Activated CD8-positive, alpha-beta memory T cell treated with anti-CD3 and anti-CD28 coated beads for 1 hour (primary cell): ENCODE measurements at places on chromosomes 6 and 20.

- DNase-seq: no peak
Measured at GRCh38 chr6:27863962-27864905, 48.0 kb downstream of the OR2B2 start.

DNA sequence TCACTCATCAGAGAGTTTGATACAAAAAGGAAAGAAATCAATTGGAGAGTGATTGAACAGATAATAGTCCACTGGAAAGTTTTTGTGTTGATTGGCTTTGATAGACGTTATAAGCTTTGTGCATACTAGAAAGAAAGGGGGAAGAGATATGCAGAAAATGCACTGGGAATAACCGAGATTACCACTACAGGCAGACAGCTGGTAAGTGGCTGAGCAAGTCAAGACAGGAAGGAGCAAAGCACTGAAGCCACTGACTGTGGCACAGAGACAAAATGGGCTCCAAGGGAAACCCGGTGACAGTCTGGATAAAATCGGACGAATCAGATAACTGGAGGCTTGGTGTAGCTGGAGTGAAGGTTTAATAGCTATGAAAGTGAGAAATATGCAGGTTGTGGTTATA, 209.0 kb downstream of the SIM1 start:
- no peak for DNase-seq

DNA sequence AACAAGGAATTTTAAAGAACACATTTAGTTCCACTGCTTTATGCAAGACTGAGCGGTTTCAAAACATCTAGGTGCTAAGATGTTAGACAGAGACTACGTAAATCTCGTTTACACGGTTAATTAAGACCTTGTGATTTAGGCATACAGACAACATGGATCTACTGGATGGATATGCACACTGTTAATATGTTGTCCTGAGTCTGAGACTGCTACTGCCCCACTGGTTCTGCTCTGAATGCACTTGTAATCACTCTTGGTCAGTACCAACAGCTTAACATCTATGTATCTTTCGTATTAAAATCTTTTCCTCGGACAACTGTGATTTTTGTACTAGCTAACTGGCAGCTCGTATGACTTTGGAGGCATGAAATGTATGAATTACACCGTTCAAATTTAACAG, 3.1 kb downstream of the MAN1A1 start:
- no peak for DNase-seq

- DNase-seq: no peak
Measured at GRCh38 chr6:29665942-29666825, 9.3 kb downstream of the MOG start.

GRCh38 chr6:63793465-63794137, 158.0 kb downstream of the PHF3 start:
- no peak for DNase-seq

DNA sequence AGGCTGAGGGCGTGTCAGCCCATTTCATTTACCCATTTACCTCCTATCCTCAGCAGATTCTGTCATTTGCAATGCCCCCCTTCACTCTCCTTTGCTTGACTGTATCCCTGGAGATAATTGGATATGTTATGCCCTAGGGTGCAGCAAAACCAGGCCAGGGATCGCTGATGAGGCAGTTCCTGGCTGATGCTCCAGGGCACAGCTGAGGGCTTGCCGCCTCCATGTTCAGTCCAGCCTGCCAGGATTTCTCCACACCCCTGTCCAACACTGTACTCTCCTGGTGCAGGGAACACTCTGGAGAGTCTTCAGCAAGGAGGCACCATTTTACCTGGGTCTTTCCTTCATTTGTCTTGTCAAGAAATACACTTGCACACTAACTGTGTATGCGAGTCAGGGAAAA, 532.1 kb upstream of the CHD6 start:
- DNase-seq: no peak
